ENCODE measurements at places on chromosomes 5 and 9. TPM values are rescaled to one million over a fixed set of nuclear protein-coding genes. Genes with fewer than 3 reads are reported as not detected.

COL15A1 gene
- 0.49 TPM for total RNA-seq

SHC3 gene
- 0.22 TPM for total RNA-seq

FGF18 gene
- 4.8 TPM for total RNA-seq

PCDHA7 gene
- total RNA-seq, result 0.07 TPM

FREM1 gene
- not detected for total RNA-seq
